ENCODE measurements at places on chromosomes 1 and 21.
A peak's percentile ranks its signal among the peaks of the same experiment; 100 is the strongest.

GRCh38 chr1:17874710-17875109, 119.6 kb downstream of the ACTL8 start:
- no peak for DNase-seq

- no peak for DNase-seq
Measured at GRCh38 chr1:243287123-243287460, 31.3 kb downstream of the SDCCAG8 start.

GRCh38 chr1:91742848-91743292, 143.1 kb downstream of the TGFBR3 start:
- DNase-seq, result no peak

- no peak for DNase-seq
Measured at GRCh38 chr1:32985226-32985625, 20.6 kb upstream of the RNF19B start.

DNA sequence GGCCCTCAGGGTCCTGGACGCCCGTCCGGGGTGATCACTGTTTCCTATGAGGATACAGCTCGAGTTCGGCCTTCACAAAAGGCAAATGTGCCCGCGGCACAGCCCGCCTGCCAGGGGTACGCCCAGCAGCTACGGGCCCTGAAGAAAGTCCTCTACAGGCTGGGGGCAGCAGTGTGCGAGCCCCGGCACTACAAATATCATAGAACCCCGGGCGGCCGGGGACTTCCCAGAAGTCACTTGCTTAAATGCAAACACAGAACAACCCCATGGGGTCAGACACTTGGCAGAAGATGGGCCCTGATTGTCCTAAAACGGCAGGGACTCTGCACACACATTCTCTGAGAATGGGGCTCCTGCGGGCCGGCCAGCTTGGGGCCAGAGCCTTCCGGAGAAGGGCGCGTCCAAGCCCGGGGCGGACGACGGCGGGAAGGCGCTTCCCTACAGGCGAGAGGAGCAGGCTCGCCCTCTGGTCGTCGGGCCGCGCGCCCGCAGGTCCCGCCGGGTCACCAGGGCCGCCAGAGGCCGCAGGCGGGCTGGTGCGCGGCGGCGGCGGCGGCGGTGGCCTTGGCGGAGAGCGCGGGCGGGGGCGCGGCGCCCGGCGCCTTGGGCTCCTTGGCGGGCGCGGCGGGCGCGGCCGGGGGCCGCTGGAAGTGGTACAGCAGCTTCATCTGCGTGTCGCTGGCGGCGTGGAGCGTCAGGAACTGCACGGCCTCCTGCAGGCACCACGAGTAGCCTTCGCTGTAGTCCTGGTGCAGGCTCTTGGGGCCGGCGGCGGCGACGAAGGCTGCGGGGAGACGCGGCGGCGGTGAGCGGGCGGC, 888 bp downstream of the HES5 start:
- peak; percentile 77 for DNase-seq

- DNase-seq, result no peak
Measured at GRCh38 chr21:34771512-34772028, 102.8 kb downstream of the CLIC6 start.

DNA sequence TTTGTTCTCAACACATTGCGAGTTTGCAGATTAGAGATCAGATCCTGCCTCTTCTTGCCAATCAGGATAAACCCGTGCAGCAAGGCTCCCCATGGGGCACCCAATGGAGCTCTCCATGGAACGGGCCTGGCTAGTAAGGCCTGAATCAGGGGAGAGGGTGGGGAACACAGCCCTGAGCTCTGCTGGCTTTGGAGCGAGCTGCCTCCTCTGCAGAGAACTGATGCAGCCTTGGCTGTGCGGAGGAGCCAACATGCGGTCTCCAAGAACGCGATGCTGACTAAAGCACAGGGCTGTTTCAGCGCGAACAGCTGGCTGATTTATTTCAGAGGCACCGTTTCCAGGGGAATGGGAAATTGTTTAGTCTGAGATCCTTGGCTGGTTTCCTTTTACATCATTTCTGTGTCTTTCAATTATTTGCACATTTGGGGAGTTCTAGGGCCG, 139.7 kb downstream of the TSEN15 start:
- no peak for DNase-seq
